Left forelimb (tissue), 1 donor: ENCODE measurements at places on chromosomes 5 and 9.

GRCh38 chr9:137645211-137645610, 26.4 kb downstream of the EHMT1 start:
- no peak for DNase-seq

- no peak for DNase-seq
Observed at GRCh38 chr5:79107020-79107796, 4.4 kb upstream of the BHMT start.

DNA sequence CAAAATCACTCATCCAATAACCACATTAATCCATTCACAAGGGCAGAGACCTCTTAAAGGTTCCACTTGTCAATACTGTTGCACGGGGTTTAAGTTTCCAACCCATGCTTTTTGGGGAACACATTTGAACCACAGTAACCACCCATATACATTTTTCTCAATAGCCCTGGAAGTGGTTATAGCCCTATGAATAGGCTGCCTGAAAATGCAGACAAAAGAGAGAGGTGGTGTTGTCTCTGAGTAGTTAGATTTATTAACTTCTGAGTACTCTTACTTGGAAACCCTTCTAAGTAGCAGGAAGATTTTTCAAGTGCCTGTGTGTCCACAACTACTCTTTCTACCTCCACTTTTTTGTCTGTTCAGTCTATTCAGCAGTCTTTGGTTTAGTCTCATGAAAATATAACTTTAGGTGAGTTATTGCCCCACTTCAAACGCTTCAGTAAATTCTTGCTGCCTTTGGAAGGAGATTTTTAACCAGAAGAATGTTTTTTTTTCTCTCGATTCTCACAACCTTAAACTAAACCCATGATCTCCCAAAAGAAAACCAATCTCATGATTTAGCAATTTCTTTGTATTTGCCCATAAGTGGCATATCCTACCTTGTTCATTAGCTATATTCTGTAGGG, 42.6 kb downstream of the ARHGEF28 start:
- DNase-seq: no peak

DNA sequence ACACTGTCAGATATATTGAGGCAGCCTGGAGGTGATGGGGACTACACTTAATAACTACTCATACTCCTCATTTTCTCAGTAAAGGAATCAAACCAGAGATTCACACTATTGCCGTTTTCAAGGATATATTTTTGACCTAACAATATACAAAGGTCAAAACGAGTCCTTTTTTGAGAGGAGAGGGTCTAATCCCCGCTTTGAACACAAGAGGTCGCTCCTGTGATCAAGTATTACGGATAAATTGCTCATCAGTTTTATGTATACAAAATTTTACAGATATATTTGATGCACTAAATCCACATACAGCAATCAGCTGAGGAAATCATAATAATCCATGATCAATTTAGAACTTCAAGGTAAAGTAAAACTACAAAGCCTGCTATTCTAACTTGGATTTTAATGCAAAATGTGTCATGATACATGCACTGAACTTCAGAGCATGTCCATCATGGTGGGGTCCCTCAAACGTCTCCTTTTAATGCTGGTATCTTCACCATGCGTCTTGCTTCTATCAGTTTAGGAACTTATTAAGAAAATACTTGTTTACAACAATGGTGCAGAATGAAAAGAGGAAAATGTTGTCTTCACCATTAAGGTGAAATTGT, 2.5 kb upstream of the ISL1 start:
- no peak for DNase-seq

DNA sequence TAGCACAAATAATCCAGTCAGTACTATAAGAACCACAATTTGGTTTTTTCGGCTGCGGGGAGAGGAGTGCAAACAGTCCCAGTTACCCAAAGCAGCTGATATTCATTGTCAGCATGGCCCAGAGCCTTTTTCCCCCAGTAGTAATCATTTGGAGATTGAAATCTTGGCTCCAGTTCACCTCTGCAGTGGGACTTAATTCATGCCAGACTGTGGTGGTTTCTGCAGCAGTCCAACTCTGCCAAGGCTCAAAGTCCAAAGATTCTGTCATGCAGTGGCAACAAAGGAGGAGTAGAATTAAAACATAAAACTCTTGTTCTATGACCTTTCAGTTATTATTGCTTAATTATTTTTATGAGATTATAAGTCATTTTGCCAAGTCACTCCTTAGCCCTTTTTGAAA, 25.0 kb upstream of the TRIM36 start:
- DNase-seq: no peak

DNA sequence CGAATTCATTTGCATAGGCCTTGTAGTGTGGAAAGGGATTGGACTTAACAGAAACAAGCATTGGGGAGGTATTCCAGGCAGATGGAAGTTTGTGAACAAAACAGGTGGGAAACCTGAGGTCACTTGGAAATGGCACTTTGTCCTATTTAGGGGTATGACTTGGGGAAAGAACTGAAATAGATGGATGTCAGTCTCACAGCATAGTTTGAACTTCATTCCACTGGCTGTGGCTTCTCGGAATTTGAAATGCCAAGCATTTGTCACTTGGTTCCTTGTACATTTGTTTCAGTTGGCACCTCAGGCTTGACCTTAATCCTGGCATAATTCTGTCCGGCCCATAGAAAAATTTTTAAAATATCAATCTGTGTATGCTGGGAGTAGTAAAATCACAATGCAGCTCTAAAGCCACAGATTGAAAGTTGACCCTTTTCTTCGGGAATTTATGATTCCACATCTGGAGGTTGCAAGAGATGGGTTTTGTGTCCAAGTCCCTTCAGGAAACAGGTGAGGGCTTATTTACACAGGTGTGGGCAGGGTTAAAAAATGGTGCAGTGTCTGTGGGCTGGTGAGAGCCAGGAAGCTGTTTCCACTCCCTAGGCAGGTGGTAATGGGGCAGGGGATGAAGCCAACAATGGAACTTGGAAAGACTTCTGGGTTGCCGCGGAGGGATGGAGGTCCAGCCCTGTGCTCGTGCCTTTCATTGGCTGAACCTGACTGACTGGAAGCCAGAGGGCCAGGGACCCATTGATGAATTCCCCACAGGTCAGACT, 39.2 kb upstream of the PDE8B start:
- DNase-seq: no peak

GRCh38 chr5:5826911-5827310, 404.4 kb downstream of the ICE1 start:
- no peak for DNase-seq
